Ovary (tissue), 10 donors: ENCODE measurements at places on chromosomes 13 and 19. TPM values are rescaled to one million over a fixed set of nuclear protein-coding genes. Genes with fewer than 3 reads are reported as not detected.
A peak's percentile ranks its signal among the peaks of the same experiment; 100 is the strongest.

SHISA2 gene
- total RNA-seq: 0.32 TPM

DNA sequence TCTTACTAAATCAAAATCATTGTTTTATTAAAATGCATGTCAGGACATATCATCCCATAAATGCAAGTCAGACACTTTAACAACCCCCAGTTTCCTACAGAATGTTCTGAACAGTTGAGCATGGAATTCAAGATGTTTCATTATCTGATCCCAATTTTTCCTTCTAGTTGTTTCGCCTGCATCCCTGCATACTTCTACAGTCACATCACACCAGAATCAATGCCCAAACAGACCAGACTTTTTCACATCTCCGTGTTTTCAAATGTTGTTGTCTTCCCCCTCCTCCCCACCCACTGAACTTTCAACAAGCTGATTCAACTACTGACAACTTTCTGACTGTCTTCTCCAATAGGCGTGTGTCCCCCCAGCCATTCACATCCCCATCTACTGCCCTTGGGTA is 48.6 kb downstream of the LHFPL6 start:
- no peak for DNase-seq

DNA sequence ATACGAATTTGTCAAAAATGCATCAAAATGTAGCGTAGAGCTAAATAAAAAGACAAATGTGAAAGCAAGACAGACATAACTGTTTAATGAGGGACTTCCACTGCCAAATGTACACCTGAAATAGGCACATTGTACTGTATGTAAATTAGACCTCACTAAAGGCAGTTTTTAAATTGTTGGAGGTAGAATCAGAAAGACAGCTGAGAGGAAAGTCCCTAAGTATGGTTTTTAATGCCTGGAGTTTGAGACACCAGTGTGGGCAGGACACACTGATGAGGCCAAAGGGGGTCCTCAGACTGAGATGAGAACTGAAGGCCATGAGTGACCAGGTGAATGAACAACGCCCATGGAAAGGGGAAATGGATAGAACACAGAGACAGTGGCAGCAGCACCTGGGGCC is 22.9 kb downstream of the MED26 start:
- no peak for DNase-seq

ATP4B gene
- not detected for total RNA-seq

DNA sequence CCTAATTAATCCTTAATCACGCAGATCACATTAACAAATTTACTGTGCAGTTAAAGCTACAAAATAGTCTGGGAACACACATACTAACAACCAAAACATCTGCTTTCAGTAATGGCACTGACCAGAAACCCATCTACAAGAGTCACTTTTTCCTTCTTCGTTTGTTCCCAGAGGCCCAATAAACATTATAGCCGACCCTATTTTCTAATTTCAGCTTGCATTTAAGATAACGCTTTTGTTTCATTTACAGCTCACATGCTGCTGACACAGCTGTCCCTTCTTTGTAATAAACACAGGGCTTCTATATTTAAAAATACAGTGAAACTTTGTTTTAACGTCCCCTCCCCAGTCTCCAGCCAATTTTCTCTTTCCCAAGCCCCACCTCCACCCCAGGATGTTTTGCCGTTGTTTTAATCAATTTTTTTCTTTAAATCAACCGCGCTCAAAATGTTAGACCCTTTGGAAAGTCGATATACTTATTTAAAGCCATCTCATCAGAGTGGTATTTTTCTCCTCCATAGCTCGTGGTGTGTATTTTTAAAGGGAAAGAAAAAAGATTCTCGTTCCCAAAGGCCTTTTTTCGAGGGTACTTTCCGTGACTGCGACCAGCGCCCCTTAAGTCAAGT is 1.7 kb upstream of the WBP4 start:
- no peak for DNase-seq

- DNase-seq: no peak
Measured at GRCh38 chr19:38655148-38655824, 7.8 kb downstream of the ACTN4 start.

DNA sequence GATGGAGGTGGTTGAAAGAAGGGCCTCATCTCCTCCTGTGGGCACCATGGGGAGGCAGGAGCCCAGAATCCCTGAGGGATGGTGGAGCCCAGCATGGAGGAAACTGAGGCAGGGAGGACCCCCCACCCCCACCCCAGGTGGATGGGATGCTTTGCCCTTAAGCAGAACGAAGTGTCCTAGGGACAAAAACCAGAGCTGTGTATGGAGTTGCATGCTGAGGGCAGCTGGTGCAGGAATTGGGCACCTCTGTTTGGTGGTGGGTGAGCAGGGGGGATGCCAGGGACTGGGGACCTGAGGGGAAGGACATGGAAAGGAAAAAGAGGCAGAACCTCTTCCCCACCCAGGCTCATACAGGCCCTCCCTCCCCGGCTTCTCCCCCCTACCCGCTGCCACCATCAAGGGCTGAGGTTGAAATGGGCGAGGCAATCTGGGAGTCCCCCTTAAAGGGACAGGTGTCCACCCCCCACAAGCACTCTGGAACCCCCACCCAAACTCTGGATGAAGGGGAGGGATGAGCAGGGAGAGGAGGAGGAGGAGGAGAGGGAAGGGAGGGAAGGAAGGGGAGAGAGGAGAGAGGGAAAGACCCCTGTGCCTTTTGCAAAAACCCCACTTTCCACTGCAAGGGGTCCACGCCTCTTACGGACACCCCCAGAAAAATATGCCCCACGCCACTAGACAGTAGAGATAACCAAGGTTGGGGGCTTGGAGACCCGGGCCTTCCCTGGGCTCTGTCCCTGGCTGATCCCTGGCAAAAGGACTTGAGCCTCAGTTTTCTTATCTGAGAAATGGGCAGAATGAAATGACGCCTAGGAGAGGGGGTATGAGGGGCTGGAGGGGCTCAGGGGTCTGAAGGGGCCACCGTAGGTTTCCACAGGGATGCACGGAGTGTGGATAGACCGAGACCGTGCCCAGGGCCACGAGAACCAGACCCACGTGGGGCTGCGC is 5.9 kb downstream of the ONECUT3 start:
- no peak for DNase-seq

DNA sequence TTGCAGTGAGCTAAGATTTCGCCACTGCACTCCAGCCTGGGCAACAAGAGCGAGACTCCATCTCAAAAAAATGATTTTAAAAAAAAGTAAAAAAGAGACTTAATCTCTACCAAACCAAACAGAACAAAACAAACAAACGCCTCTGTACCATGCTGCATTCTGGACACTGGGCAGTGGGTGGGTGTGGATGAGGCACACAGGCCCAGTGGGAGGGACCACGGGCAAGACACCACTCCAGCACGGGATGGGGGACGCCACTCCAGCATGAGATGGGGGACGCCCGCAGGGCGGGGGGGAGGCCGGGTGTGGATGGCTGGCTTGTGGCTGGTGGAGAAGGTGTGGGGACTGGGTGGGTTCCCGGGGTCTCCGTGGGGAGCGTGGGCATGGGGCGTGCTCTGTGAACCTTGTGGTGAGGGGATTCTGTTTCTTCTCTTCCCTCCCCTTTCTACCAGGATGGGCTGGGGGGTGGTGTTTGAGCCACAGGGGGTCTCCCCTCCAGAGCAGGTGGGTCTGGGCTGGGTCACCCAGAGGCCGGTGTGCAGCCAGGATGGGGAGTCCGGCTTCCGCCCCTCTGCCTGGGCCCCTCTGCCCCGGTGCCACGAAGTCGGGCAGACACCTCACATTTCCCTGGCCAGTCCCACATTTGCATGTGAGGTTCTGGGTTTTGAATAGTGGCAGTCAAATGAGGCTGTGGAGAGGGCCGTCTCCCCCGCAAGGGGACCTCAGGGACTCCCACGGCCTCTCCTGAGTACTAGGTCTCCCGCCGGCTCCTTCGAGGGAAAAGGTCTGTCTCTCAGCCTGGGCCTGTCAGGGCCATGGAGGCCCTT is 23.9 kb upstream of the MATK start:
- DNase-seq: no peak

- no peak for DNase-seq
Measured at GRCh38 chr13:66214467-66214866, 1015.7 kb downstream of the PCDH9 start.

- DNase-seq: peak; percentile 98
Measured at GRCh38 chr19:38506723-38507550, 73.4 kb downstream of the RYR1 start.

GRCh38 chr19:1852581-1853128 is 4.4 kb upstream of the REXO1 start:
- no peak for DNase-seq
